CD8-positive, alpha-beta memory T cell (primary cell): ENCODE measurements at places on chromosomes 3 and 15.

GRCh38 chr15:51425517-51426040, 84.1 kb downstream of the GLDN start:
- DNase-seq = no peak

GRCh38 chr15:35168464-35168863, 83.4 kb upstream of the NANOGP8 start:
- no peak for DNase-seq

- no peak for DNase-seq
Measured at GRCh38 chr3:178960181-178960580, 111.4 kb downstream of the ZMAT3 start.

GRCh38 chr15:101255051-101255395, 3.2 kb upstream of the CHSY1 start:
- DNase-seq = no peak

GRCh38 chr3:108818404-108818803, 4.2 kb upstream of the TRAT1 start:
- peak; percentile 42 for DNase-seq

DNA sequence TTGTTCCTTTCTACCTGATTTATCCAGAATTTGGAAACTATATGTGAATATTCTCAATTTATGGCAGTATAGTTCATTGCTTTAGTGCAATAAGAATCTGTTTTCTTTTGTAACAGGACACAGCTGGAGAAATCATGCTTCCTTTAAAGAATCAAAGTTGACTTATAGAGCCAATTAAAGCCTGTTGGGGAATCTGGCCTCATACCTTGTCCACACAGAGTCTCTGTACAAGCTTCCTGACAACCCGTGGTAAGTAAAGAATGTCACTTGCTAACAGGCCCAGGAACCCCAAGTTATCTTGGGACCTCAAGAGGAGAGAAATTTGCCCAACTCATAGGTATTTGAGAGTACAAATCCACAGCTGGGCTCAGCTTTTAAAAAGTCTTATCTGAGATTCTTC, 10.2 kb downstream of the ZNF445 start:
- DNase-seq = no peak

- no peak for DNase-seq
Measured at GRCh38 chr15:56339594-56339993, 25.6 kb upstream of the TEX9 start.

DNA sequence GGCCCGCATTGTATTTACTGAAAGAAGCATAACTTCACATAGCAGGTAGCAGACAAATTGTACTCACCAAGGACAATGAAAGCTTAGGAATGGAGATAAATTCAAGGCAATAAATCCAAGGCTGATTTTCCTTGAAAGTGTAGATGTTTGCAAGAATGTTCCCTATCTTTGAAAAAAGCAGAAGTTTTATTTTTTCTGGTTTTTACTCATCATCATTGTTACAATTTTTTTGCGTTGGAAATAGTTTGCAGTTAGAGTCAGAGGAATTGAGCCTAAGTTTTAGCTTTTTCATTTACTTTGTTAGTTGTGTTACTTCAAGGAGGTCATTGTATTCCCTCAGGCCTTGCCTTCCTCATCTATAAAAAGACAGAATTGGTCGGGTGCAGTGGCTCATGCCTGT, 213.9 kb upstream of the TBL1XR1 start:
- no peak for DNase-seq

- no peak for DNase-seq
Measured at GRCh38 chr15:29571792-29572431, 250.4 kb downstream of the TJP1 start.
